ENCODE measurements at places on chromosomes 3 and 15.

GRCh38 chr15:59841036-59841435, 151.9 kb upstream of the BNIP2 start:
- DNase-seq = no peak

GRCh38 chr3:190269101-190269500, 53.1 kb downstream of the CLDN1 start:
- no peak for DNase-seq

DNA sequence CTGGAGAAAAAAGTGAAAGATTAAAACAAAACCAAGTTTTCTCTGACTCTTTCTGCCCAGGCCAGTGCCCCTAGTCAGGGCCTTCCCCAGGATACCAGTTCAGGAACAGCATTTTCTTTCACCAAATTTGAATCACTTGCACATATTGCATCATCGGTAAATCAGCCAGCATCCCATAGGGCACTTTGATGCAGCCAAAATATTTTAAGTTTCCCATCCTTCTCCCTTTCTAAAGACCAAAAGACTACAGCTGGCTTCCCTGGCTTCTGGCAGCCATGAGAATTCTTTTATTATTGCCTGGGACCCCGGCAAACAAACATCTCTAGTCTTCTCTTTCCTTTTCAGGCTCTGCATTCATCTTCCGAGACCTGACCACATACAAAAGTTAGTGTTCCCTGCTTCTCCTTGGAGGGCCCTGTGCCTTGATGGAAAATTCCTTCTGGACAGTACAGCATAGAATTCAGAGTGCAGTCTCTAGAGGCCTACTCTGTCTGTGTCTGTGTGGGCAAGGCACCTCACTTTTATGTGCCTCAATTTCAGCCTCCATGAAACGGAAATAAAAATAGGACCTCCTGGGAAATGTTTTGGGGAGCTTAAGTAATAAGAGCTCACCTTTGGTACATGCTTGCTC, 348.0 kb downstream of the VPS13C start:
- no peak for DNase-seq

GRCh38 chr3:81650187-81650586, 111.3 kb downstream of the GBE1 start:
- no peak for DNase-seq

- DNase-seq = no peak
Observed at GRCh38 chr15:34941831-34942230, 27.7 kb downstream of the AQR start.

DNA sequence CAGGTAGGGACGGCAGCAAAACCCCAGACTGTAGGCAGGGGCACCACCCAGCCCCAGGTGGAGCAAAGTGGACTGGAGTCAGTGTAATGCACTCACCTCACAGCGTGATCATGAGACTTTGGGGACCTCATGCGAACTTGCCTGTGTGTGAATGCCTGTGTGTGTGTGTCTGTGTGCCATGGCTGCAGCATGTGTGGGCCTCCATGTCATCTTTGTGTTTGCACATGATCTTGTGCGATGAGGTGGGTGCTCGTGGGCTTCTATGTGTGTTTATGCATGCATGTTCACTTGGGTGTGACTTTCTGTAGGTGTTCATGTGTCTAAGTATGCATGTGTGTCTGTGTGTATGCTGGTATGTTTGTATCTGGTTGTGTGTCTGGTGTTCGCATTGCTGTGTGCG, 41.2 kb upstream of the ADPGK start:
- DNase-seq = no peak

GRCh38 chr3:124685067-124685466, 45.2 kb upstream of the UMPS start:
- DNase-seq = no peak

DNA sequence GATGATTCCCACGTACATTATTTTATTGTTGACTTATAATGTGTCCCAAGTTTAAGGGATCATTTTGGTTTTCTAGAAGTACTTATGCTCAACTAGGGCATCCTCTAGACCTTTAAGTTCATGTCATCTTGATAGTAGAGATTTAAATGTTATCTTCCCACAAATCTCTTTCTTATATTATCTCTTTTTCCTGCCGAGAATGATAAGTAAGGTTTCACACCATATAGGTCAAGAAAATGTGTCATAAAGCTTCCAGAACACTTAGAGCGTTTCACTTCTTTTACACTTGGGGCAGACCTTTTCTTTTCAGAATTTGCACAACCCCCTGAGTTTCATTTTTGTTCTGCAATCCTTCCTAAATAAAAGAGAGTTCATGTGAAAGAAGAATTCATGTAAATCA, 142.0 kb upstream of the CBLB start:
- DNase-seq = no peak

DNA sequence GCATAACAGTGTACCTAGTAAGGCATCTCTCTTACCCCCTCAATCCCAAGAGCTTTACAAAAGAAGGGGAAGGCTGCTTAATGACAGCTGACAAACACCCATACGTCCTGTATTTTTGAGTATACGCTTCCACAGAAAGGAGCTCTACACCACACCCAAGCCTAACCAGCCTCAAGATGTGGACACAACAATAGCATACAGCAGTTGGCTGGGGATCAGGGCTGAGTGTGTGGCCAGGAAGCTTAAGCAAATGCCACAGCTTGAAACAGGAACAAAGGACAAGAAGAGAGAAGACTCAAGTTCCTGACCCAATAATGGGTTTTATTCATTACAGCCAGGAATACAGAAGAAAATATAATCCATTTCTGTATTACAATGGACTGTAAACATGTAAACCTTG, 6.9 kb downstream of the HEXA start:
- DNase-seq = no peak

- no peak for DNase-seq
Observed at GRCh38 chr15:99486371-99487336, 79.1 kb upstream of the MEF2A start.

GRCh38 chr3:28576614-28577200, 228.1 kb upstream of the AZI2 start:
- DNase-seq = no peak

DNA sequence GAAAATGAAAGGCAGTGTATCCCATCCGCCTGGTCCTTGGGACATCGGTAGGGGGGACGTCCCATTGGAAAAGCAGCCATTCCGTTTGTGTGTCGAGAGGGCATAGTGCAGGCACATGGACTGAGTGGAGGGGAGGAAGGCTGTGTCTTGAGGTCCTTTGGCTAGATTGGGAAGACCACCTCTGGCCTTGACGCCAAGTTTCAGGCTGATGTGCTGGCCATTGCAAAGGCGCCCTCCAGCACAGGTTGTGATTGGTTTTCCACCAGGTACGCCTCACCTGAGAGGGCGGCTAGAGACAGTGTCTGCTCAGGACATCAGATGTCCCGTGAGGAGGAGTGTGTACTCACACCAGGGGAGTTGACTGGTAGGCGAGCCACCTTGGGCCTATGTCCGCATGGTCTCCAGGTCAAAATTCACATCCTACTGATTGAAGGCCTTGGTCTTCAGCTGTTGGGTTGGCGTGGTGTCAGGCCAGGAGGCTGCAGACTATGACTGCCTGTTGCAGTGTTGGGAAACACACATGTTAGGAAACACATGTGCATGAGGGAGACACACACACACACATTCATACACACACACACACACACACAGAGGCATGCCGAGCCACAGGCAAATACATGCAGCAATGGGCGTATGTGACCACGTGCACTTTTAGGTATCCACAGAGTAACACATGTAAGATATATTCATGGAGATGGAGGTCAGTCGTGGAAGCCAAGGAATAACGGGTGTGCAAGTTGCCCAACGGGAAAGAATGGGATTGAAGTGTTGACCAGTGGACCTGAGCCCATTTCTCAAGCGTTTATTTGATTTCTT, 98.4 kb downstream of the SNRPN start:
- no peak for DNase-seq

DNA sequence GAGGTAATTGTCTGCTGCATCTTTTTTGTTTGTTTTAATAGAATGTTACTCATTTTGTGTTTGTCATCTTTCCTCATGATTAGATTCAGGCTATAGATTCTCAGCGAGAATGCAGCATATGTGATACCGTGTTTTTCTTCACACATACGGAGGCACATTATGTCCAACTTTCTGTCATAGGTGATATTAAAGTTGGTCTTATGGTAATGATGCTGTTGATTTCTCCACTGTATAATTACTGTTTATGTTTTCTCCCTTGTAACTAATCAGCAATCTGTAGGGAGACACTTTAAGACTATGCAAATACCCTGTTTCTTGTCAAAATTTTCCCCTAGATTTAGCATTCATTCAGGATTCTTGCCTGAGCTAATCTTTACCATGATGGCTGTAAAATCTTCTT, 87.6 kb downstream of the CLDN1 start:
- DNase-seq = no peak

- no peak for DNase-seq
Observed at GRCh38 chr3:195762249-195762585, 41.4 kb downstream of the MUC20 start.

GRCh38 chr3:28917895-28918475, 362.9 kb upstream of the RBMS3 start:
- no peak for DNase-seq

DNA sequence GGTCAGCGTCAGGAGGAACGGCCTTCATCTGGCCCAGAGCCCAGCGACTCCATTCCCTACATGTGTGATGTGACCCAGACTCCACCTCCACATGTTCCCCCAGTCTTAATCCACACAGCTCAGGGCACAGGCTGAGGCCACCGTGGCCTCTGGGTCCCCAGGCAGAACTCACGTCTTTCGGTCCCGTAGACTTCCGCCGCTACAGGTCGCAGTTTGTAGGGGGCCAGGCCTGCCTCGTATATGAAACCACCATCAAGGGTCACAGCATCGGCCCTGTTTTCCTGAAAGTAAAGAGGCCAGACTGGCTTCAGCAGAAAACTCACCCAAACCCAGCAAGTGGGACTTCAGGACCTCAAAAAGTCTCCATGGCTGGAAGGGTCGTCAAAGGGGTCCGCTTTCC, 8.6 kb downstream of the LTF start:
- DNase-seq = no peak

GRCh38 chr3:174329321-174329720, 529.8 kb upstream of the NAALADL2 start:
- DNase-seq = no peak

DNA sequence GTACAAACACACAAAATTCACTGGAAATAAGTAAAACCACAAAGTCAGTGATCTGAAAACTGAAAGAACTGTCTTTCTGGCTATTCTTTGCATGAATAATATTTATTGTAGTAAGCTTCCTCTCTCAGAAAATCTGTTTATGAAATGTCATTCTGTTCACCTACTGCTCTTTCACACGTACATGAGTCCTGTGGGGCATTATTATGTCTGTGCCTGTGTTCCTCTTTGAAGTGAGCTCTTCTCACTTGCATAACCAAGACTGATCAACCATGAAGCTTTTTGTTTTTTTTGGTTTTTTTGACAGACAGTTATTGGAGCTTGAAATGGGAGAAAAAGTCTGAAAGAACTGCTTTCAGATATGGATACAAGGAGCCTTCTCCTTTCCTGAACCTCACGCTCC, 195.8 kb downstream of the PLCH1 start:
- no peak for DNase-seq

GRCh38 chr3:103624271-103624670, 1189.5 kb downstream of the ZPLD1 start:
- DNase-seq = no peak

DNA sequence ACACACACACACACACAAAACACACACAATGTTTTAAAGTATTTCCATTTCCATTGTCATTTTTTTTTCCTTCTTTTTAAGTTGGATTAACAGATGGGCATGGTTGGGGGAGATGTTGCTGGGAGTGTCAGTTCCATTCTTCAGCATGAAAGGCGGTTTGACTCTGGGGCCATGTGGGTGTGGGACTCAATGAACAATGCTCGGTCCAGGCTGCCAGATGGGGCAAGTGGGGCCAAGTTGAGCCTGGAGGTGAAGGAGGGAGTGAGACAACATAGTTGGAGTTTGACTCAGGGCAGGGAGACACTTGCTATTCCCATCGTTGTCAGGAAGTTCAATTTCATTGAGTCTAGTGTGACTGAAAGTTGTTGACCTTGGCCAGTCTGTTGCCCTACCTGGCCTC, 125.3 kb downstream of the TLE3 start:
- DNase-seq = no peak

GRCh38 chr3:67329358-67329757, 325.1 kb downstream of the SUCLG2 start:
- DNase-seq = no peak

DNA sequence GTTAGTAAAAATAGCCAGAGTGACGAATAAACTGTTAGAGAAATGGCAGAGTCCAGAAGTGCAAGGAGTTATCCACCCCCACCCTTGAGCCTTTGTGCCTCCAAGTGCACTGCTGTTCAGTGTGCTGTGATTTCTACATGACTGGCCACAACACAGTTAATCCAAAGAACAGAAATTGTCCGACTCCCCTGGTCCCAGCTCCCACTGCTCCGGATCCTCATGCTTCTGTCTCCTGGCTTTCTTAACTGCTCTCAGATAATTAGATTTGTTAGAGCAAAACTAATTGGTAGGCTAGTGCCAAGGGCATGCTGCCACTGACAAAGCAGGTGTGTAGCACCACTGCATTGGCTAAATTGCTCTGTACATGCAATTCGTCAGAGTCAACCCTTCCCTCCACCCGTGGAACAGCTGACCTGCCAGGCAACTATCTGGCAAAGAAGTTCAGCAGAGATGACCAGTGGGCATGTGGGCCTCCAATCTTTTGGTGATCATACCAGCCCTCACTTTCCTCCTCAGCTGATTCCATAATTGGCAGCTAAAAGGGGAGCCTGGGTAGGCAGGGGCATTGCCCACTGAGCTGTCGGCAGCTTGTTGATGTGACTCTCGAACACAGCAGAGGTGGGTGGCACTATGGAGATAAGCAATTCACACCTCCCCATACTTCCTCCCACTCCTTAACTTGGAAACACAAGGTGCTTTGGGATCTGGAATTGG, 18.9 kb upstream of the ACAP2 start:
- no peak for DNase-seq

- DNase-seq = no peak
Observed at GRCh38 chr3:167114619-167115018, 265.5 kb downstream of the ZBBX start.

- no peak for DNase-seq
Observed at GRCh38 chr3:64693031-64693430, 5.2 kb upstream of the ADAMTS9 start.

Data from stimulated activated CD4-positive, alpha-beta T cell treated with anti-CD3 and anti-CD28 coated beads, Interleukin-1b, Interleukin-23, amount 100 ng/mL, for 4 hours (primary cell).